ENCODE measurements at places on chromosomes 13 and 19.

GRCh38 chr19:14127929-14128509 is 8.4 kb downstream of the ASF1B start:
- no peak for DNase-seq

DNA sequence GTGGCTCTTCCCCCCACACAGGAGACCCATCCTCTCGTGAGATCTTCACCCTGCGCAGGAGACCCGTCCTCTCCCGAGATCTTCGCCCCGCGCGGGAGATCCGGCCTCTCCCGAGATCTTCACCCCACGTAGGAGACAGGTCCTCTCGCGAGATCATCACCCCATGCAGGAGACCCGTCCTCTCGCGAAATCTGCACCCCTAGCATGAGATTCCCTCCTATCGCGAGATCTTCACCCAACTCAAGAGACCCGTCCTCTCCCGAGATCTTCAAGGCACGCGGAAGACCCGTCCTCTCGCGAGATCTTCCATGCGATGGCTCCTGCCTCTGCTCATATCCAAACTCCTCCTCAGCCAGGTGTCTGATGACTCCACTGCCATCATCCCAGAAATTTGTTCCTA is 24.3 kb downstream of the LAIR2 start:
- no peak for DNase-seq

- no peak for DNase-seq
Measured at GRCh38 chr13:100544866-100545683, 43.5 kb downstream of the GGACT start.

GRCh38 chr13:107023335-107023734 is 455.4 kb upstream of the ARGLU1 start:
- DNase-seq: no peak

DNA sequence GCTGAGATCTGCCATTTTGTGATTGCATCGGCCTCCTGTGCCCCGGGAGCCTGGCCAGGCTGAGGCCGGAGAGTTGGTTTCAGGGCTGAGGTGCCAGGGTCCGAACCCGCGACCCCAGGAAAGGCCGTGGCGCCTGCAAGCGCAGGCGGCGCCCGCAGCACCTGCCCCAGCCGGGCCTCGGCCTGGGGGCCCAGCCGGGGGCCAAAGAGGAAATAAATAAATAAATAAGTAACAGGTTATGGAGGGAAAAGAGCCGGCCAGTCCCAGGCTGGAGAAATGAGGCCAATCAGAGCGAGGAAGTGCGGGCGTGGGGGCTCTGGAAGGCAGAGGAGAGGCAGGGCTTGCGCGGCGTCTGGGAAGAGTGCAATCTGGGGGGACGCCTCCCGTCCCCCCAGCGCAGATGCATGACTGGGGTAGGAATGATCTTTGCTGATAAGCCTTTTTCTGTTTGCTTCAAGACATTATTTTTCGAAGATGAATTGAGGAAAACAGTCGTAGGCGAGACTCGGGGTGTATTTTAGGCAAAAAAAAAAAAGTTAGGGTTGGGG is 145.6 kb upstream of the ZNF536 start:
- peak; percentile 44 for DNase-seq

- DNase-seq: no peak
Measured at GRCh38 chr13:110446575-110446890, 115.0 kb downstream of the RAB20 start.

DNA sequence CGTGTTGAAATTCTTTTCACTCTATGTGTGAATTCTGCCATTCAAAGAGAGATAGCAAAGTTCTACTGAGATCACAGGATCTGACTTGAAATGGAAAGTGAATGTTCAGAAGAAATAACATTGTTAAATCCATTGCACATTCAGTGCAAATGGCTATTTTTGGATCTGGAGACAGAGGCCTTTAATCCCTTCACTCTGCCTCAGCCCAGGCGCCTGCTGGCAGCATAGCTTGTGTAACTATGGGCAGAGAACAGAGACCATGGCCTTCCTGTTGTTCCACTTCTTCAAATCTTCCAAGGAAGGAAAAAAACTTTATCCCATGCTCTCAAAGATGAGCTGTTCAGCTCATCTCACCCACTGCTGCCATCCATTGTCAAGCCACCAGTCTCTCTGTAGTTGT is 265.4 kb downstream of the LMO7 start:
- DNase-seq: no peak

- DNase-seq: no peak
Measured at GRCh38 chr19:46630586-46631205, 5.3 kb downstream of the GNG8 start.

DNA sequence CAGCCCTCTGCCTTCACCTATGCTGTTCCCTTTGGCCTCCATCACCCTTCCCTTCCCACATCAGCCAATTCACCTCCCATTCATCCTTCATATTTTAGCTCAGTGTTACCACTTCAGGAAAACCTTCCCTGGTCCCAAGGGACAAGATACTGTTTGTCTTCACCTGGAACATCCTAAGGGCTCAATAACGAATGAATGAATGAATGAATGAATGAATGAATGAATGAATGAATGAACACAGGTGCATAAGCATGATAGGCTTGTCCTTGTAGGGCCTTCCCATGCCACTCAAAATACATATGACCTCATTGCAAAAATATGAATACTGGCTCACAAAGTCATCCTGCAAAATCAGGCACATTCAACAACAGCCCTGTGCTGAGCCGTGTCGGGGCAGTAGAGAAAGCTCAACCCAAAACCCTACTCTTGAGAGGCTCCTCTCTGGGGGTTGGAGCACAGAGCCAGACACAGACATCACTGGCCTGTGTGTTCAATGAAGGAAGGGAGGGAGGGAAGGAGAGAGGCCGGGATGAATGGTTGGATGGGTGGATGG is 33.7 kb upstream of the TPM4 start:
- DNase-seq: no peak

- no peak for DNase-seq
Measured at GRCh38 chr19:5245631-5246553, 94.7 kb downstream of the PTPRS start.

DNA sequence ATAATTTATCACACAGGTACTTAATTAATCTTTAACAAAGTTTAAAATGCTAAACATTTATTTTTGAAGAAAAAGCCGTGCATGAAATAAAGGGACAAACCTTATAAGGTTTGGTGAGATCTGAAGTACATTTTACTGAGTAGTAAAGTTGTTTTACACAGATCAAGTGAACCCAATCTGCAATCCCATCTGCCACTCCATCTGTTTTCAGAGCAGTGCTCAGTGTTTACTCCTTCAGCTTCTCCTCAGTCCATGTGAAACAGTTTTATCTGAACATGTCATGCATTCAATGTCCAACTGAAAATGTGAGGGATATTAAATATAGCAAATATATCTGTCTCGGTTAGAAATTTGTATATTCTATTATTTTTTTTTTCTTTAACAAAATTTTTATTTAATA is 166.8 kb downstream of the MAB21L1 start:
- DNase-seq: no peak

GRCh38 chr13:113646376-113646775 is 11.6 kb downstream of the ATP4B start:
- no peak for DNase-seq

- no peak for DNase-seq
Measured at GRCh38 chr19:10998666-10999065, 37.8 kb downstream of the SMARCA4 start.

GRCh38 chr19:48629599-48630295 is 7.4 kb downstream of the DBP start:
- peak; percentile 71 for DNase-seq

- no peak for DNase-seq
Measured at GRCh38 chr19:13122275-13122878, 4.3 kb downstream of the NACC1 start.

GRCh38 chr13:45953082-45953481 is 99.5 kb downstream of the ZC3H13 start:
- no peak for DNase-seq

Measured in astrocyte of the hippocampus (primary cell).